ENCODE measurements at places on chromosomes 7 and 10.
A peak's percentile ranks its signal among the peaks of the same experiment; 100 is the strongest.

GRCh38 chr7:33882040-33882837, 23.1 kb upstream of the BMPER start:
- DNase-seq = no peak

DNA sequence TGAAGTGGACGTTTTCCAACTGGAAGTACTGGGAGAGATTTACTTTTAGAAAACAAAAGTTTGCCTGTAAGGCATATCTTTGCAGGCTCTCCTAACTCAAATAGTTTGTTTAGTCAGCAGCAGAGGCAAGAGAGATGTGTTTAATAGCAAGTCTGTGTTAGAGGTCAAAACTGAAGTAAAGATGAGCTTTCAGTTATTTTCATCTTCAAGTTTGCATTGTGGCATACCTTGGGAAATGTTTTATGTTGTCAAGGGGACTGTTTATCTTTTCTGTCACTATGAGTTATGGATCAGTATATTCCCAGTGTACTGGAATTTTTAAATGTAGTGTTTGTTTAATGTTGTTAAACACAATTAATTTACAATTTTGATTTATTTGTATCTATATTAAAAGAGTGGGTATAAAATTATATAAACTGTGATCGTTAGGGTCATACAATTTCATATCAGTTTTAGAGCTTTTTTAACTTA, 169.7 kb upstream of the PPP1R3A start:
- DNase-seq = no peak

GRCh38 chr7:75727881-75728593, 10.7 kb downstream of the HIP1 start:
- peak; percentile 60 for DNase-seq

DNA sequence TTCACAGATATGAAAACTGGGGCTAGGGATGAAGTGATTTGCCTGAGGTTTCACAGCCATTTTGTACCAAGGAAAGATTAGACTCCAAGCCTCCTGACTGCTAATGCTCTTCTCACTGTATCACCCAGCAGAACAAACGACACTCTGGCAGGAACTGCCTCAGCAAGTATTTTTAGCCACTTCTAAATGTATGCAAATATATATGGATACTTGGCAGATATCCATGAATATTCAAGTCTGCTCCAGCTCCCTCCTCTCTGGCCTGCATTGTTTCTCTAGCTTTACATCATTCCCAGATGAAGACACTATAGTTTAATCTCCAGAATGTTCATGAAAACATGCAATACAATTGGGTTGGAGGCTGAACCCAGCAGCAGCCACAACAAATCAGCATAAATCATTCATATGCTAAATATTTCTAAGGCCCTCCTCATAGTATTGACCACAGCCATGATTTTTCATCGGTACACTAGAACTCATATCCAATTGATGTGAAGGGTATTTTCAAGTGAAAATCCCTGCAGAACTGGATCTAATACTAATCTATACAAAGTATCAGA, 65.5 kb downstream of the HPSE2 start:
- no peak for DNase-seq

- no peak for DNase-seq
These were observed 26.1 kb downstream of the KLRG2 start for GRCh38 chr7:139457153-139457946.

GRCh38 chr10:21194510-21194993, 297.4 kb upstream of the NEBL start:
- DNase-seq = no peak

- DNase-seq = no peak
These were observed 188.4 kb upstream of the CACNA2D1 start for GRCh38 chr7:82631998-82632397.

- no peak for DNase-seq
These were observed 100.1 kb downstream of the NPSR1 start for GRCh38 chr7:34758111-34758601.

DNA sequence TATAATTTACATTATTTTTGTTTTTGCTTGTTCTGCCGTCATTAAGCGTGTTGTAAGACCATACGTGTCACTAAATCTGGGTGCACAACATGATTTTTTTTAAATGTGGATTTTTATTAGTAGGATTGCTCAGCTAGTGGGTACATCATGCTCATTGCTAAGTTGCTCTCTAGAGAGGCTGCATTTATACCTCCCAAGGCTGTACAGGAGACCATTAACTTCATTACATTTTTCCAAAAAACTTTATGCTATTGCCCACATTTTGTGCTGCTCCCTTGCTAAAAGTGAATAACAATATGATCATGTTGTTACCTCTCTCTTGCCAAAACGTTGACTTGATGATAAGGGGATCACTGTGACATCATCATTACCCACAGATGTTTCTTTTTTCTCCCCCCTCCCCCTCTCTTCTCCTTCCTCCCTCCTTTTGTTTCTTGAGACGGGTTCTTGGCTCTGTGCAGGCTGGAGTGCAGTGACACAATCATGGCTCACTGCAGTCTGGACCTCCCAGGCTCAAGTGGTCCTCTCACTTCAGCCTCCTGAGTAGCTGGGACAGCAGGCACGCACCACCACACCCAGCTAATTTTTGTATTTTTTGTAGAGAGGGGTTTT, 65.1 kb downstream of the BMPR1A start:
- no peak for DNase-seq

GRCh38 chr7:70446448-70447143, 685.3 kb upstream of the GALNT17 start:
- DNase-seq = no peak

- DNase-seq = no peak
These were observed 65.4 kb downstream of the CFAP46 start for GRCh38 chr10:132876993-132877431.

DNA sequence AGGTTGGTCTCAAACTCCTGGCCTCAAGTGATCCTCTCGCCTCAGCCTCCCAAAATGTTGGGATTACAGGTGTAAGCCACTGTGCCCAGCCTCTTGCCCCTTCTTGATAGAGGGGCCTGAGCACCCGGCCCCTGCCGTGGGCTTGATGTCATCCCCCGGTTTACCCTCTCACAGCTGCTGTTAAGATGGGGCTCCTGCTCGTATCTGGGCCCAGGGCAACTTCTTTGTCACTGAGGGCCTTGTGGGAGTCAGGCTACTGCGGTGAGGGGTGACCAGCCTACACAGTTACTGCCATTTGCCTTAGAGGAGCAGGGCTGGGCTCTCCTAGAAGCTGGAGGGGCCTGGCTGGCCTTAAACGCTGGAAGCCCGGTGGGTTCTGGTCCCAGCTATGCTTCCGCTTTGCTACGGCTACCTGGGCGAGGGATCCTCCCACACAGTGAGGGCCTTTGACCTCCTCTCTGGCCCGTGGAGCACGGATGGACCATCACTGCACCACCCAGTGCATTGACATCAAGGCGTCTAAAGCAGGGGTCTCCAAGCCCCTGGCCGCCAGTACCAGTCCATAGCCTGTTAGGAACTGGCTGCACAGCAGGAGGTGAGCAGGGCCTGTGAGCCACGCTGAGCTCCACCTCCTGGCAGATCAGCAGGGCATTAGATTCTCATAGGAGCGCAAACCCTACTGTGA, 1.1 kb upstream of the TMEM130 start:
- DNase-seq = peak; percentile 48

DNA sequence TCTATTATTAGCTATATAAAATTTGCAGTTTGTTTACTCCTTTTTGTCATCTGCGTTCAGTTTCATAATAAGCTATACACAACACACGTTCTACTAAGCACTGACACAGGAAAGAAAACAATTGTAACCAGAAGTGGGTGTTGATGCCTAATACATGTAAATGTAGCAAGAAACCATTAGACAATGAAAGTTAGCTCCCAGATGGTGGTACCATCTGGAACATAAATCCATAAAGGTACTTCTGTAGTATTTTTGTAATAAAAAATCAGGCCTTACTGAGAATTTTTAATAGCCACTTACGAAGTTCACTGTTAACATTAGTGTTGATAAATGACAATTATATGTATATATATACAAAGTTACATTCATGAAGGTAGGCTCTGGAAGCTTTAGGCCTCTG, 194.7 kb downstream of the KCND2 start:
- no peak for DNase-seq

GRCh38 chr7:122438006-122438405, 133.5 kb upstream of the FEZF1 start:
- DNase-seq = no peak

GRCh38 chr10:5242585-5242984, 45.9 kb downstream of the AKR1C4 start:
- DNase-seq = no peak

Measured in NB4 (cell line).